ENCODE measurements at places on chromosomes 2 and 18.

- no peak for DNase-seq
Measured at GRCh38 chr2:217114117-217114516, 254.3 kb upstream of the TNP1 start.

DNA sequence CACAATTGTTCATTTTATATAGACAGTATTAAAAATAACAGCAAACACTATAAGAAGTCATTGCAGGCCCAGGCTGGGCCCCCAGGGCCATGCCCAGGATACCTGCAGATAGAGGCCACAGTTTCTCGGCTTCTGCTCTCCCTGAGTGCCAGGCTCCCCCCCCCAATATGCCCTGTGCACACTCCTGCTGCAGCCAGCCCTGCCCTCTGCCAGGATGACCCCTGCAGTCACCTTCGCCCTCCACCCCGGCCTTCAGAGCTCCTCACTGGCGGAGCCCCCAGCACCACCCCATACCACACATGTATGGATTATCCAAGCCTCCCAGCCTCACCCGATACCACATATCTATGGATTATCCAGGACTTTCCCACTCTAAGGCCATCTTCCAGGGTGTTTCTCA is 104.5 kb downstream of the TPO start:
- DNase-seq, result no peak

GRCh38 chr2:78734221-78734620 is 291.3 kb upstream of the REG3G start:
- DNase-seq, result no peak

DNA sequence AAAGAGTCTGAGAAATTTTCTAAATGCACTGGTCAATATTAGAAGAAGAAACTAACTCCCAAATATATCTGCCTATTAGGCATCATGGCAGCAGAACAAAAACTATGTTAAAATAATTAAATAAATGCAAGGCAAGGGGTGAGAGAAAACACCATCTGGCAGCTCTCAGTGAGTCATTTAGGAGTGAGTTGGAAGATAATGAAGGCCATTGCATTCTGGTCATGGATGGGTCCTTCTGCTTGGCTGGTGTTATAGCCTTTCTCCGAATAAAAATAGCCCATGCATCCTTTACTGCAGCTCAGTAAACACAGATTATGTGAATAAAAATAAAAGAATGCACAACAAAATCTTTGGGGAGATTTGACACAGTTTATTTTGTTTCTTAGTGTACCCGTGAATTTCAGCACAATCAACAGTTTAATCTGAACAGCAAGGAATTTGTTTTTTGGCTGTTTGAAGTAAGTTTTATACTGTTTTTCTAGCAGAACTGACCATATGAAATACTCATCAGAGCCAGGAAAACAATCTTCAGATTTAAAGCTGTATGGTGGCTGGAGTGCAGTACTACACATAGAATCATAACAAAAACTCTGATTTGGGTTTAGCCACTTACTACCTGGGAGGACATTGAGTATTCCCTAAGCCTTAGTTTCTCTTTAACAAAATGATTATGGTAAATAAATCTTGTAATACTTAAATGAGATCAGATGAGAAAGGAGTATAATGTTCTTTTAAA is 225.1 kb upstream of the ITGA4 start:
- no peak for DNase-seq

GRCh38 chr2:99659874-99660273 is 170.1 kb upstream of the REV1 start:
- DNase-seq, result no peak

DNA sequence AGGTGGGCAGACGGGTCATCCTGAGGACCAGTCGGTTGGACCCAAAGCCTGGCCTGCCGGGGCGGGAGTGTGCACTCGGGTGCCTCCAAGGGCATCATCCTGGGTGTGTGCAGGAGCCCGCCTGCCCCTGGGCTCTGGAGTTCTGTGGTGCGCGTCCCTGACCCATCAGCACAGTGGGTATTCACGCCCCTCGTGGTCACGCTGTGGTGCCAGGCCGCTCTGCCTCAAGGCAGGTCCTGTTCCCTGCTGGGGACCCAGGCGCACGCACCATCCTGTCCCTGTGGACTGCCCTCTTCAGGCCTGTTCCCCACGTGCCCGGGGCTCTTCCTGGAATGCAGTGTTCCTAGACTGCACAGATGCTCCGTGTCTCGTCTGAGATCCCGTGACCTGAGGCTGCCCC is 14.3 kb upstream of the D2HGDH start:
- DNase-seq, result no peak

DNA sequence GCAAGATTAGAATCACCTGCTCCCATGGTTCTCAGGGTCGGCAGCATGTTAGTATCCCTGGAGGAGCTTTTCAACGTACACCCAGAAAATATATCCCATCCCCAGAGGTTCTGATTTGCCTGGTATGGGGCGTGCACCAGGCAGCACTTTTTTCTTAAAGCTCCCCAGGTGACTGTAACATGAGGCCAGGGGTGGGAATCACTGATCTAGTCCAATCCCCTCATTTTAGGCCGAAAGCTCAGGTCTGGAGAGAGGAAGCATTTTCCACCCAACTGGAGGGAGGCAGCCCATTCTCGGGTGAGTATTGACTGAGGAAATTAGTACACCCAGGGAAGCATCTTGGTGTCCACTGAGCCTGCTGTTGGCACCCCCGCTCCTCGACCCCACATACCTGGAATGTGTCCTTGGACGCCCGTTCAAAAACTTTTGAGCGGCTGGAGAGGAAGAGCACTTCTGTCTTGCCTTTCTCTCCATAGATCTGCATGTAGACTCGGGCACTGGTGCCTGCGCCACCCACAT is 94.3 kb downstream of the LOXHD1 start:
- DNase-seq, result no peak

DNA sequence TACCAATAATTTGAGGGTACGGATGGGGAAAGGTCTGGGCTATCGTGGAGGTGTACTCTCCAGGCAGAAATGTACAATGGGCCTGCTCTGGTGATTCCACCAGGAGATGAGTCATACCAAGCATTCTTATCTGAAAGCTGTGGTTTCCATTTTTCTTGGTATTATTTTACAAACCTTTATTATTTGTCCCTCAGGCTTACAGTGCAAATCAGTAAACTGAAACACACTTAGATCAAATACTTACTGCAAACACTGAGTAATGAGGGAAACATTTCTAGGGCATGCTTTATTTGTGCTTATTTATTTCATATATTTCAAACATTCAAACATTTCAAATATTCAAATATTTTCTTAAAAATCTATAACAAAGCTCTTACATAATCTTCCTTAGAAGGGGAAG is 319.8 kb downstream of the RND3 start:
- no peak for DNase-seq

- no peak for DNase-seq
Measured at GRCh38 chr18:42113529-42114191, 158.6 kb downstream of the PIK3C3 start.

GRCh38 chr2:120238728-120239487 is 13.7 kb upstream of the RALB start:
- DNase-seq, result no peak

DNA sequence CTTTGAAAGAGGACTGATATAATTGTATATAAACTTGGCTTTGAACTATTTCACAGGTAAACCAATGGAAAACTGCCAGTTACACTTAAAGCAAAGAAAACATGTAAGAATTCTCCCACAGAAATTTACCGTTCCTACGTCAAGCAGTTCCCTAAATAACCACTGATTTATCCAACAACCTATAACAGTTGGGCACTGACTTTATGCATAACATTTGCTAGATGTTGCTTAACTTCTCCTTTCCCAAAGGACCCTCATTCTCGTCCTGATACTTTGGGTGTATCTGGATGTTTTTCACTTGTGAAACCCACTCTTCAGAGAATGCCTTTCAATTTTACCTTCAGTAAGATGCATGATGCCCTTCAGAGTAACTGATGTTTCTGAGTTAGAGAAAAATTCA is 43.8 kb downstream of the STAT1 start:
- DNase-seq, result no peak

DNA sequence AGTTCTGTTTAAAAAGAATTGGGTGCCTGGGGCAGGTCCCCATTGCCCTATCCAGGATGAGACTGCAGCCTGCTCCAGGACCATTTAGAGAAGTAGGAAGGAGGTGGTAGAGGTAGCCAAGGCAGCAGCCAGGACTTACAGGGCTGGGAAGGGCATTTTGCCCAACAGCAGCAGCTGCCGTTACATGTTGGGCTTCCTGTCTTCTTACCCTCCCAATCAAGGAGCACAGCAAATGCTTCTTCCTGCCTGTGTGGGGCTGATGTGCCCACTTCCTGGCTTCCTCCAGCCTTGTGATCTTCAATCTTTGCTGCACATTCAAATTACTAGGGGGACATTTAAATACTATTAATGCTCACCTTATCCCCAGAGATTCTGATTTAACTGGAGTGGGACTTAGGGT is 112.0 kb downstream of the QPCT start:
- peak; percentile 9 for DNase-seq

- DNase-seq, result no peak
Measured at GRCh38 chr2:185255566-185255965, 483.0 kb upstream of the FSIP2 start.

- peak; percentile 15 for DNase-seq
Measured at GRCh38 chr2:44244135-44244871, 31.0 kb upstream of the SLC3A1 start.

DNA sequence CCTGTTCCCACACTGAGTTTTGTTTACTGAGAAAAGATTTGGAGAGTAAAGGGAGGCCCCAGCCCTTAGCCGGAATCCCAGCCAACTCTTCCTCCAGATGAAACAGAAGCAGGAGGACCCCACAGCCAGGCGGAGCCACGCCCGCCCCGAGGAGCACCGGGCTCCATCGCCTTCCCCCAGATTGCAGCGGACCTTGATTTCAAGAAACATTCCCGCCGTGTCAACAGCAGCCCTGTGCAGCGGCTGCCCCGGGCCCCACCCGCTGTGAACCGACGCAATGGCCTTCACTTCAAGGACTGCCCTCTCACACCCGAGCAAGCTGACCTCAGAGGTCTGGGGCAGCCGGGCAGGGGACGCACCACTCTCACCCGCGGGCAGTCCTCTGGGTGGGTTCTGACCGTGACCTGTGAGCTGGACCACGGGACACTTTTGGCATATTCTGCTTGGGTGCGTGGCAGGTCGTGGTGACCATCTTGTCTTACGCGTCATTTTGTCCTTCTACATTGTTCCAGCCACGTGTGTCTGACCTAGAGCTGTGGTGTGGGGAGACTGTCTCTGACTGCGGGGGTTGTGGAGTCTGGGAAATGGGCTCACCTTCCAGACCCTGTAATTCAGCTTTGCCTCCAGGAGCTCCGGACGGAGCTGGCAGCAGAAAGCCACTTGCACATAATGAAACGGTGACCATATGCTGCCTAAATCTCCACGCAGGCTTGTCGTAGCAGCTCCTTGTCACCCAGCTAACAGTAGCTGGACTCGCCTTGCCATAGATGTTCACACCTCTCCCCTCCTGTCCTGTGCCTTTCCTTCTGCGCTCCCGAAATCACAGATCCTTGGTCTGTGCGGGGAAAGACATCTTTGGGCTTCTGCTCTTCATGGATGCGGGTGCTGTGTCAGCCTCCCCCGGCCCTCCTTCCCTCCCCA is 32.0 kb upstream of the INHBB start:
- DNase-seq, result no peak

- DNase-seq, result no peak
Measured at GRCh38 chr2:85215448-85216401, 82.5 kb downstream of the TCF7L1 start.

GRCh38 chr18:37539236-37539635 is 26.4 kb downstream of the CELF4 start:
- no peak for DNase-seq

GRCh38 chr18:39359636-39360035 is 1794.0 kb upstream of the CELF4 start:
- no peak for DNase-seq

GRCh38 chr2:45892425-45892745 is 240.9 kb downstream of the PRKCE start:
- DNase-seq, result no peak

GRCh38 chr2:68039317-68039716 is 23.5 kb downstream of the C1D start:
- no peak for DNase-seq

- no peak for DNase-seq
Measured at GRCh38 chr2:9140645-9141044, 66.0 kb upstream of the ASAP2 start.

- no peak for DNase-seq
Measured at GRCh38 chr18:67509741-67510391, 6.7 kb downstream of the DSEL start.

- DNase-seq, result no peak
Measured at GRCh38 chr2:42086500-42086953, 38.7 kb downstream of the PKDCC start.

GRCh38 chr2:97703741-97704140 is 9.6 kb upstream of the ZAP70 start:
- DNase-seq, result no peak

DNA sequence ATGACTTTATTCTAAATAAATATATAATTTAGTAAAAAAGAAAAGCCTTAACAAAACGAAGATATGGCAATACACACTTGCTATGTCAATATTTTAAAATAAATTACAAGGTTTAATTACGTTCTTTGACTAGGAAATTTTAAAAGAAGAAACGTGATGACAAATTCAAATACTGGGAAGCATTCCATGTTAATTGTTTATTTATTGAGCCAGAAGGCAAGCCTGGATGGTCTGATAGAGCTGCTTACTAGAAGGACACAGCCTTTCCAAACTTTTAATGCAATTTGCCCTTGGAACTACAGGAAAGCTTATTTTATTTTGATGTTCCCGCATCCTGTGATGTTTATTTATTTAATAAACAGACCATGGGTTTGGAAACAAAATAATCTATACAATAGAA is 33.4 kb upstream of the DSEL start:
- DNase-seq, result no peak

GRCh38 chr2:200695601-200696000 is 109.8 kb downstream of the AOX1 start:
- DNase-seq, result no peak

All from activated CD8-positive, alpha-beta memory T cell treated with anti-CD3 and anti-CD28 coated beads for 4 hours (primary cell).